A549 (cell line): ENCODE measurements at places on chromosomes 1 and 21.

GRCh38 chr1:58620926-58621325 lies 43.9 kb upstream of the TACSTD2 start:
- no peak for DNase-seq

DNA sequence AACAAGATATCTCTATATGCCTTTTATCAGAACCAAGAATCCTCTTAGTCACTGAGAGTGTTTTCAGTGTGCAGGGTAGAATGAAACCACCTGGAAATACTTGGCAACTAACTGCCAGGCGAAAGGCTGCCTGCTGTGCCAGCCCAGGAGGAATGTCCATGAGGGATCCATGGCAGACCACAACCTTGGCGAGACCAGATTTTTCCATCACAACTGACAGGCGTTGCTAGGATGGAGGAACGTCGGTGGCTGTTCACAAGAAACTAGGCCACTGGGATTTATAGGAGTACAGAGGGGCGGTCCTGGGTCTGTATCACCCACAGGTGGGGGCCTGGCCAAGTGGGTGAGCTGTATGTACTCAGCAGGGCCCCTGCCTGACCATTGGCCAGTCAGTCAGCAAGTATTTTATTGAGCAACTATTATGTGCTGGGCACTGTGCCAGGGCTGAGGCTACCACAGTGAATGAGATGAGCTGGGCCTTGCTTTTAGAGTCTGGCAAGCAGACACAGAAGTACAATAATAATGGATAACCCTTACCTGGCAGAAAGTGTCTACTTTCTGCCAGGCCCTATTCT lies 199.4 kb downstream of the FOXD2 start:
- no peak for DNase-seq

GRCh38 chr21:43192501-43193081 lies 23.8 kb downstream of the CRYAA start:
- no peak for DNase-seq

- peak; percentile 62 for DNase-seq
These were observed 28.4 kb downstream of the TRIM11 start for GRCh38 chr1:228378090-228378872.

DNA sequence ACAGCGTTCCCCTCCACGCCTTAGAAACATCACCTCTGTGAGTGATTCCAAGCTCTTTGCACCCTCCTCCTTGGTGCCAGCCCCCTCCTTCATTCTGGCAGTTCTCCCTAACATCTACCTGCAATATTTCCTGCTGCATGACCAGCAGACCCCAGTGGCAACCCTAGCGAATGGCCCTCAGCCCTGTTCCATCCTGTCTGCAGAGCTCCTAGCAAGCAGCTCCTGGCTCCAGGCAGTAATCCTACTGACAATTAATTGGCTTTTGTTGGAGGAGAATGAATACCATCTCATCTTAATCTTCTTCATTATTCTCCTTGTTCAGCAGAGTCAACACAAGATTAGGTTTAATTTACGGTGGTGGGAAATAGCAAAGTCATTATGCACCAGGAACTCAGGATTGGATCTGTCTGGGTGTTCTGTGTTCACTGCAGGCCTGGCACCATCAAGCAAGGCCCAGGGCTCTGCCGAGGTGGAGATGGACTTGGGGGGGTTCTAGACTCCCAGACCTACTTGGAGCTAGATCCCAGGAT lies 12.4 kb downstream of the FBXO2 start:
- DNase-seq: no peak

GRCh38 chr21:38439426-38439825 lies 58.9 kb downstream of the ERG start:
- no peak for DNase-seq

DNA sequence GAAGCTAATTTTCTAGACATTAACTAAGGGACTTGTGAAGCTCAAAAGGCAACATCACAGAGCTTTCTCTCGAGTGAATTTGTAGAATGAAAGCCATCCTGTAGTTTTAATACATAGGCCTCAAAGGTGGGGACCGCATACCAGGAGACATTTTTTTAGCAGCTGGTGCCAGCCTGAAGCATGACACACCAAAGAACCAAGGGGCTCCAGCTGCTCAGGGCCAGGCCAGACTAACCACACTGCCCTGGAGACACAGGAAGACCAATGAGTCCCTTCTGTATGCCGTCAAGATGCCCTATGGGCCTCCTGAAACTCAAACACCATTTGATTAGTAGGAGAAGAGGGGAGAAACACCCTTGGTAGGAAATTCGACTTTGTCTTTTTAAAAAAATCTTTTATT lies 113.9 kb upstream of the CACNA1E start:
- DNase-seq: no peak

DNA sequence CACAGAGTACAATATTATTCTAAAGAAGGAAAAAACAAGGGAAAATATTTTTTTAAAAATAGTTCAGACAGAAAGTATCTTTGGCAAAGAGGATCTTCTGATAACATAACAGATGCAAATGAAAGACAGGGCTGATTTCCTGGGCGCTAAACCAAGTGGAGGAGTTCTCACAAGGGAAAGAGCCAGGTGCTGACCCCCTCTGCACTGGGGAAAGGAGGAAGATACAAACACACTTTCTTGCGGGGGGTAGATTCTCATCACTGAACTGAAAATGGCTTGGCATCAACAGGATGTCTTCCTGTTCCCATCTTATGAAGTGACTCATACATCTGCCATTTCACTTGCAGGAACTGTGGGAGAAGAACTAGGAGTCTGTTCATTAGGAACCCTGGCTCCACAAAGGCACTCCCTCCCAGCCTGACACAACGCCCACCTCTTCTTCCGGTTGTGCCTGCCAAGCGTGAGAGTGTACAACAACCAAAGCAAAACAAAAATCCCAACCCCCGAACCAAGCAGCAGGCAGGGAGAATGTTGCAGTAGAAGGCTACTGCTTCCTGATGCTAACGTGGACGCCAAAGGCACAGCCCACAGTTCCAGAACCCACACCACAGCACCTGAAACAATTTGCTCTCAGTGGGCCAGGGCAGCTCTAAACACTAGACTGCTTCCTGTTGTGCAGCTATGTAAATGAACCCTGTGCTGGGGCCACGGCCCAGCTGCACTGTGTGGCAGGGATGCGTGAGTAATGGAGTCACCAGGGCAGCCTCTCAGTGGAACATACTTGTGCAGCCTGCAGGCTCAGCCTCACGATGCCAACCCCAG lies 51.0 kb downstream of the GADD45A start:
- DNase-seq: peak; percentile 67

DNA sequence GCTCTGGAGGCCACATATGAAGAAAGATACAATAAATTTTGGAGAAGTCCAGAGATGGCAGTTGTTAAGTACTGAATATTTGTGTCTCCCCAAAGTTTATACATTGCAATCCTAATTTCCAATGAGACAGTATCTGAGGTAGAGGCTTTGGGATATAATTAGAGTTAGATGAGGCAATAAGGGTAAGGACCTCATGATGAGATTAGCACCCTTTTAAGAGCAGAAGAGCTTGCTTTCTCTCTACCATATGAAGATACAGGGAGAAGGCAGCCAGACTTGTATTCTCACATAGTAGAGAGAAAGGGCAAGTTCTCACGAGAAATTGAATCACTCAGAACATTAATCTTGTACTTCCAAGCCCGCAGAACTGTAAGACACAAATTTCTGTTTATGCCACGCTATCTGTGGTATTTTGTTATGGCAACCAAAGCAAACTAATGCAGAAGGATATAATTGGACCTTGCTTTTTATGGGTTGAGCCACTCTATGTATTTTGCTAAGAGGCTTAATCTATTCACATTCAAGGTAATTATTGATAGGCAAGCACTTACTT lies 430.1 kb downstream of the KCNT2 start:
- no peak for DNase-seq
